Stimulated activated CD4-positive, alpha-beta T cell treated with anti-CD3 and anti-CD28 coated beads, Interleukin-12 subunit alpha, Interleukin-12 subunit beta, amount 100 ng/mL, for 24 hours (primary cell): ENCODE measurements at places on chromosomes 5 and 9.

- DNase-seq = no peak
Measured at GRCh38 chr5:81021951-81022687, 62.0 kb downstream of the RASGRF2 start.

- DNase-seq = no peak
Measured at GRCh38 chr9:98287384-98287783, 31.9 kb upstream of the TBC1D2 start.

GRCh38 chr9:137070906-137071275, 534 bp upstream of the SAPCD2 start:
- no peak for DNase-seq

- DNase-seq = no peak
Measured at GRCh38 chr9:93958121-93958818, 3.1 kb upstream of the BARX1 start.

- DNase-seq = no peak
Measured at GRCh38 chr5:72883850-72884249, 67.4 kb downstream of the TNPO1 start.
